ENCODE measurements at places on chromosomes 2 and 18. TPM values are rescaled to one million over a fixed set of nuclear protein-coding genes. Genes with fewer than 3 reads are reported as not detected.

DNA sequence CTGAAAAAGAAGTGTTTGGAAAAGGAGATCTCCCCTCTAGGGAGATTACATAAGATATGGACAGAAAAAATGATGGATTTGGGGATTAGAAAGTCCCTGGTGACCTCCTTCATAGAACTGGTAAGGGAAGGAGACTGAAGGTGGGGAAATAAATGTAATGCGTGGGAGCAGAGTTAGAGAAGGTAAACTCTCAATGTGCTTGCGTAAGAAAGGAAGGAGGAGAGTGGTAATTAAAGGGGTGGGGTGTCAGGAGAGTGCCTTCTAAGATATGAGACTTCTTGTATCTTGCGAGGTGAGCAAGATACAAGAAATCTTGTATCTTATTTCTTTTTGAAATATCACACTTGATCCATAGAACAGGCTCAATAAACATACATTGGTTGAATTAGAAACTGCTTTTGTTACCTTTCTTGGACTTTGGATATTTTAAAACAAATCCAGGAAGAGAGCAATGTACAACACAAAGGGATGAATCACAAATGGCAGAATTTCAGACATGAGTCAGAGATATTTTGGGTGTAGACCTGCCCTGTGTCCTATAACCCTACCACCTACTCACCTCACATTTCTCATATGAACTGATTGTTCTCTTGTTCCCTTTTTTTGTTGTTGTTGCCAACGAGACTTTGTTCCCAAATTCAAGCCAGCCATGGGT is 342.4 kb downstream of the INSIG2 start:
- DNase-seq, result no peak

DNA sequence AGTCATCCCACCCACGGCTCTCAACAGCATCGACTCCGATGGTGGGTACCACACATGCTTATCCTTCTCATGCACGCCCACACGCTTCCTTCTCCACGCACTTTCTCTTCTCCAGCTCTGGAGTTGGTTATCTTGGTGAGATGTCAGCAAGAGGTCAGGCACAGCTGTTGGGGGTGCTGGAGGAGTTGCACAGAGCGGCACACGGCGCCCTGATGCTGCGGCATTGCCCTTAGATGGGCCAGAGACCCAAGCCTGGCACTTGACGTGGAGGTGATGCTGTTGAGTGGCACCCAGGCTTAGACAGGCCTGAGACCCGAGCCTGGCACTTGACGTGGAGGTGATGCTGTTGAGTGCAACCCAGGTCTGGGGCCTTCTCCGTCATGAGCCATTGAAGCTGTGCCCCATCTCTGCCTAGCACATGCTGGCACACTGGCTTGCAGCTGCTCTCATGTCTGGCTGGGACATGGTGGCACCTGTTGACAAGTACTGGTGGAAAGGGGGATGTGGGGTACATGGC is 83.2 kb downstream of the DGKD start:
- no peak for DNase-seq

- no peak for DNase-seq
These were observed 276.6 kb upstream of the SIX2 start for GRCh38 chr2:45285771-45286390.

DNA sequence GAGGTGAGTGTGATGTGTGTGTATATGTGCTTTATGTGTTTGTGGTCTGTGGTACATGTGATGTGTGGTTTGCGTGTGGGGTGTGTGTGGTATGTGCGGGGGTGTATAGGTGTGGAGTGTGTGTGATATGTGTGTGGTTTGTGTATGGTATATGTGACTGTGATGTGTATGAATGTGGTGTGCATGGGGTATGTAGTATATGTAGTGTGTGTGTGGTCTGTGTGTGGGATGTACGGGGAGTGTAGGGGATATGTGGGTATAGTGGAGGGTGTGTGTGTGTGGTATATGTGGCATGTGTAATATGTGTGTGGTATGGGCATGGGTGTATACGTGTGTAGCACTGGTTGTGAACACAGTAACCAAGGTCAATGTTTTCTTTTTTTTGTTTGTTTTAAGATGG is 87.4 kb downstream of the ZNF385B start:
- no peak for DNase-seq

DNA sequence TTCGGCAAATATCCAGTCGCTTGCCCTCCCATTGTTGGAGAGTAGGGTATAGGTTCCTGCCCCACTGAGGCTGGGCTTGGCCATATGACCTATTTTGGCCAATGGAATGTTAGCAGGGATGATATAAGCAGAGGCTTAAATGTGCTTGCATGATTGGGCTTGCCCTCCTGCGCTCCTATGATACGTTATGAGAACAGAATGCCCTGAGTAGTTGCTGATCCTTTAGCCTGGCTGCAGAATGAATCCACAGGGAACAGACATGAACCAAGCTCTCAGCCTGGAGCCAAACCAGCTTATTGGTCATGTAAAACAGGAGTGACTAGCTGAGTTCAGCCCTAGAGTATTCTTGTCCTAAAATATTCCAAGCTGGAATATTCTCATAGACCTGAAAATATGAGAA is 34.8 kb upstream of the IMP4 start:
- no peak for DNase-seq

- DNase-seq, result no peak
These were observed 55.2 kb downstream of the METTL4 start for GRCh38 chr18:2515908-2516625.

DNA sequence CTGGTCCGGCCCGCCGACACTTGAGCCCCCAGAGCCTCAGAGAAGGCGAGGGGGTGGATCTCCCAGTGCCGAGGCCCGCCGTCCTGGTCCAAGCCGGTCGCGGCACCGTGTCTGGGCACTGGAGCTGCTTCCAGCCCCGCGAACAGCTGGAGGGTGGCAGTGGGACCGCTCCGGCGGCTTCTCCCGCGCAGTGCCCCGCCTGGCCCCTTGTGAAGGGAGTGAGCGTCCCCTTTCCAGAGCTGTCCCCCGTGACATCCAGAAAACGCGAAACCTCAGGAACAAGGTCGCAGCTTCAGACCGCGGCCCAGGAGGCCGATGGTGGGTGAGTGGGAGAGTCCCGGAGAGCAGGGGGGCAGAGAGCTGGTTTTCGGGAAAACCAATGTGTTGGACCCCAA is 579 bp upstream of the EMX1 start:
- DNase-seq, result peak; percentile 70

Gene SAG
- total RNA-seq, result not detected

Gene HOXD1
- total RNA-seq, result not detected

Gene BOLL
- not detected for total RNA-seq

Gene CDH7
- total RNA-seq, result not detected

Gene TUBB6
- total RNA-seq, result 119 TPM

Data from lower leg skin (tissue), 4 donors.